ENCODE measurements at places on chromosomes 4 and X.

DNA sequence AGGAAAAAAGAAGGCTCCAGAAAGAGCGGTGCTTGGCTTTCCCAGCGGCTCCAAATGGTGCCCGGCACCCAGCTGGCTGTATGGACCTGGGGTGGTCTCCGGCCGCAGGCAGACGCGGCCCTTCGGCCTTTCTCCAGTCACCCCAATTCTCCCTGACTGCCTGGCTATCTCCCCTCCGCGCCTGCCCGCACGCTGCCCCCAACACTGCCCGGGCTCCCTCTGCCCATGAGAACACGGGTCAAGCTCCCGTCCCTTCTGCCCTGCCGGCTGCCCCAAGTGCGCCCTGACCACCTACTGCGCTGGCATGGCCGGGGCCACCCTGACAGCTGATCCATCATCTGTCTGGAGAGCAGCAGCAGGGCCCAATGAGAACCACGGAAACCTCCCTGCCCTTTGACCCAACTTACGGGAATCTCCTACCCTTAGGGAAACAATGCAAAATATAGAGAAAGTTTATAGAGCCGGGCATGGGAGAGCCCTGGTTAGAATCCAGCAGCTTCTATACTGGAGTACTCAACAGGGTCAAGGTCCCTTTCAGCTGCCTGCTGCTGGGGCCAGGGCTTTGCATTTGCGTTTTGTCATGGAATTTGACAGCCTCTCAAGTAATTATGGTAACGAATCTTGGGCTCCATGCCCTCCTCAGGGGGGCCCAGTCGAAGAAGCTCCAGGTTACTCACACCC is 1.2 kb upstream of the FAM3A start:
- DNase-seq: no peak

DNA sequence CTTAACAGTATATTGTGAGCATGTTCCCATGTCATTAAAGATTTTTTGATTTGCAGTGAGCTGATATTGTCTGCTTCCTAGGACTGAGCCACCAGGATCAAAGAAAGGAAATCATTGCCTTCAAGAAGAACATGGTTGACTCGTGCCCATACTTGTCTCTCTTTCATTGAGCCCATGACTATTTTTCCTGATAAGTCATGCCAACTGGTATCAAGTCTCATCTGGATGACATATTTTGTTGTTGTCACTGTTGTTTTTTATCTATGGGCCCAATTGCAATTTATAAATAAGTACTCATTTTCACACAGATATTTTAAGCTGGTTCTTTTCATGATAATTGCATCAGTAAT is 10.2 kb upstream of the RHOH start:
- no peak for DNase-seq

GRCh38 chrX:72003811-72004750 is 93.4 kb downstream of the NHSL2 start:
- peak; percentile 79 for DNase-seq

GRCh38 chr4:41878991-41879491 is 56.2 kb upstream of the TMEM33 start:
- DNase-seq: no peak

DNA sequence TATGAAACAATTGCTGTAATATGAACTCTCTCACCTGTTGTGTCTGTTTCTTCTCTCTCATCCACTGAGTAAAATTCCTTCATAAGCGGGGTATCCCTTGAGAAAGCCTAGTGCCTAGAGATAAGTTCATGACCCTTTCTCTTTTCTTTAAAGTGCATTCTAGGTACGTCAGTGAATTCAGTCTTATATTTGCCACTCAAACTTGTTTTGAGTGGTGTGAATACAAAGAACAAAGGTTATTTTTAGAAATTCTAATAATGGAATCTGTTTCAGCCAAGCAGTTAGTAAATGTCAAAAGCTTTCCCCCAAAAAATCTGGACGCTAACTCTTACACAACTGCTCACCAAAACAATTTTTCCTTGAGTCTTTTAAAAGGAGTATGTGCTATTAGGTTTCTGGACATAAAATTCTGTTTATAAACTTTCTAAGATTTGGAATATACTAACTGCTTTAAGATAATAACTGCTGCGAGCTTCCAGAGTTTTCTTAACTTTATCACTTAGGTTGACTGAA is 112.0 kb downstream of the VEGFC start:
- no peak for DNase-seq

GRCh38 chr4:76679691-76680090 is 218.3 kb downstream of the SOWAHB start:
- DNase-seq: no peak

DNA sequence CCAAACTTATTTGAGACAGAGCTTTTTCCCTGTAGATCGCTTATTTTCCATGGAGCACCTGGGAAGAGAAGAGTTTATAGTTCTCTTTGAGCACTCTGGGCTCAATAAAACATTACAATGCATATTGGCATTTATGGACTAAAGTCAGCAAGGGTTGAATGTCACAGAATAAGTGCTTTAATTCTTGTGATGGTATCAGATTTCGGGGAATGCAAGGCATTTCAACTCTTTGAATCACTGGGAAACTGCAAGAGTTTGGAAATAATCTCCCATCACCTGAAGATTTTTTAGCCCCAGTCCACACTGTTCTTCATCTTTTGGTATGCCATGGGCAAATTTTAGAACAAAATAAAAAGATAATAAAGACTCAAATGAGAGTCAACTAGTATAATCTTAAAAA is 111.5 kb upstream of the WDFY3 start:
- peak; percentile 5 for DNase-seq

DNA sequence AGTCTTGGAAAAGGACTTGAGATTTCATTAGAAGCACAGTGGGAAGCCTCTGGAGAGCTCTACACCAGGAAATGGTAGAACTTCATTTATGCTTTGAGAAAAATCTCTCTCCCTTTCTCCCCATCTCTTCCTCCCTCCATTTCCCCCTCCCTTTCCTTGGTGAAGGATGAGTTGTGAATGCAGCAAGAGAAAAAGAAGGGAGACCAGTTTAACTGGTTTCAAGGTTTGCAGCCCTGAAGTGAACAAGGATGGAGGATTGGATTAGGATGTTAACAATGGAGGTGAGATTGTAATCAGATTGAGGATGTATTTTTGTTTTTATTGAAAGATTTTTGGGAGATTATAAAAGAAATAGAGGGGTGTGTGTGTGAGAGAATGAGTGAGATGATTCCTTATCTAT is 99.5 kb downstream of the ANK2 start:
- no peak for DNase-seq

GRCh38 chr4:146932116-146932515 is 13.5 kb downstream of the TTC29 start:
- no peak for DNase-seq

- no peak for DNase-seq
Observed at GRCh38 chr4:81486502-81486901, 14.8 kb upstream of the RASGEF1B start.

- DNase-seq: no peak
Observed at GRCh38 chr4:40493160-40493559, 136.5 kb downstream of the RBM47 start.

- DNase-seq: no peak
Observed at GRCh38 chrX:22128961-22129360, 96.8 kb downstream of the PHEX start.

GRCh38 chrX:112935029-112935428 is 94.4 kb upstream of the AMOT start:
- DNase-seq: no peak

DNA sequence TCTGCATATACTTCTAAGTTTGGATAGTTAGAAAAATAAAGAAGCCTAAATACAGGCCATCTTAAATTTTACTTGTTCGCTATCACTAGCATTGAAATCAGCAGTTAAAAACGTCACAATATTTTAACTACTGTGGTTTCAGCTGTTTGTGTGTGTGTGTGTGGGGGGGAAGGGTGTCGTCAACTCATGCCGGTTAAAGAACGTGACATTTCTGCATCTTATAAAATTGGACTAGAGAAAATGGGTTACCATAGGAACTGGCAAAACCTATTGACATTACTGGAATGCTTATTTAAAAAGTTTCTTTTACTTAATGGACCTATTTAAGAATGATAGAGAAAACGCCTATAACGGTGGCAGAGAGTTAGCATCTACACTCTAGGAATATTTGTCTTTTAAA is 1.2 kb upstream of the CNKSR2 start:
- DNase-seq: no peak

Measured in fibroblast of skin of abdomen (primary cell).